ELF-1 (cell line): ENCODE measurements at places on chromosomes 1 and 21.

DNA sequence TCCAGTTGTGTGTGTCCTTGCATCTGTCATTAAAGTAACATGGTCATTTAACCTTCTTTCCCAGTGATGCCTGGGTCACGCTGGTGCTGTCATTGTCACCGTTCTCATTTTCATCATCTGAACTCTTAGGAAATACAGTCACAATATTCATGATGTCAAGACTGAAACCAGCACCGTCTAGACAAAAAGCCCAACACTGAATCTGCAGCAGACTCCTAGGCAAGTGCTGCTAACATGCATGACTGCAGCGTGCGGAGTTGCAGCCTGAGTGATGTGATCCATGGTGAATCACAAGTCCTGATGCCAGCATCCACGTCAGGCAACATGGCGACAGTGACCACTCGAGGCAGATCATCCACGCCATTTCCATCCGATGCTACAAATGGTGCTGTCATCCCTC lies 37.6 kb downstream of the MRPL37 start:
- no peak for DNase-seq

DNA sequence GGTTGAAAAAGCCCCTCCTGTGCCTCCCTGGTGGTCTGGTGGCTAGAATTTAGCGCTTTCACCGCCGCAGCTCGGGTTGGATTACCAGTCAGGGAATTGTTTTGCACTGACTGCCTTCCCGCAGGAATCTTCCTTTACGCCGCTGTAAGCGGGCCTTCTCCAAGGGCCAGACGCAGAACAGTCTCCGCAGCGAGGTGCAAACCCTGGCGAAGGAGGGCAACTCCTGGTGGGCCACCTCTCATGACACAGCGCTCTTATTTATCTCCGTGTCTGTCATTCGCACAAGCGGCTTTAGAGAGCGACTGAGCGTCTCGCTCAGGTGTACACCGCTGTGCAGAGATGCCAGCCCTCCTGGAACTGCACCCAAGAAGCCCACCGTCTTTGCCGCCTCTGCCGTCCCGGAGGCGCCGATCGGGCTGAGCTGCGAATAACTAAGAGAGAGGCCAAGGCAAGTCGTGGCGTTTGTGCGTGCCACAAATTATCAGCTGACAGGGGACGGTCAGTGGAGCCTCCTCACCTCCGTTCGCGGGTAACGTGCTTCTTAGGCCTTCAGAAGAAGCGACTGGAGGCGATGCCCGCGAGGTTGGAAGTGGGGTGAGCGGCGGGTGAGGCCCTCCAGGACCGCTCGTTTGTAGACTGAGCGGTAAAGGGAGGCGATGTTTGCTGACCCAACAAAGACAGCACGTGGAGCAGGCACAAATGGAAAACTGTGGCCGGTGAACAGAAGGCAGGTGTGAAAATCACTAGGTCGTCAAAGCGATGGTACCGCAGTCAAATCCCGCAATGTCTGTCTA lies 93.5 kb downstream of the PRKAB2 start:
- DNase-seq: peak; percentile 52

GRCh38 chr1:178945763-178946266 lies 74.9 kb upstream of the ANGPTL1 start:
- DNase-seq: peak; percentile 45

DNA sequence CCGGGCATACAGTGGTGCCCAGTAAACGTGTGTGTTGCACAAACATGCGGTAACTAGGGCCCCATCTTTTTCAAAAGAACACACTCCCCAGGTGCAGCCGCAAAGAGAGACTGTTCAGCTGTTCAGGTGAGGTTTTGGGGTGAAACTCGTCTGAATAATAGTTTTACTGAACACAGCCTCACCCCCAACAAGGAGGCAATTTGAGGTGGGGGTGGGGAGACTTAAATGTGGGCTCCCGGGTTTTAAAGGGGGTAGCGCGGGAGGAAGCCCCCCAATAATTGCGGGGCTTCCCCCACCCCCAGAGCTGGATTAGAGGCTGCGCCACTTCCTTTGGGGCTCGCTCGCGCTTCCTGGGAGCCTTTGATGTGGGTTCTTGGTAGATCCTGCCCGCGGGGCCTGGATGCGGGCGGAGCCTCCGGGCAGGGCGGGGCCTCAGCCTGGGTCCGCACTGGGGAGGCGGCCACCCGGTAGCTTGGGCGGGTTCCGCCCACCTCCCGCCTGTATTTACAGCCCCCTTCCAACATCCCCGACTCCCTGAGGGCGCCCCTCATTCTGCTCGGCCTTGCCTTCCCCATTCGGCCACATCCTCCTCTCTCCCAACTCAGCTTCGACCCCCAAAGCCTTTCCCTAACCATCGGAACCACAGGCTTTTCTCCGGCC lies 6.4 kb upstream of the EPHA2 start:
- peak; percentile 88 for DNase-seq
